ENCODE measurements at places on chromosomes 4 and X. TPM values are rescaled to one million over a fixed set of nuclear protein-coding genes. Genes with fewer than 3 reads are reported as not detected.

The SSX4B gene
- total RNA-seq, result not detected

DNA sequence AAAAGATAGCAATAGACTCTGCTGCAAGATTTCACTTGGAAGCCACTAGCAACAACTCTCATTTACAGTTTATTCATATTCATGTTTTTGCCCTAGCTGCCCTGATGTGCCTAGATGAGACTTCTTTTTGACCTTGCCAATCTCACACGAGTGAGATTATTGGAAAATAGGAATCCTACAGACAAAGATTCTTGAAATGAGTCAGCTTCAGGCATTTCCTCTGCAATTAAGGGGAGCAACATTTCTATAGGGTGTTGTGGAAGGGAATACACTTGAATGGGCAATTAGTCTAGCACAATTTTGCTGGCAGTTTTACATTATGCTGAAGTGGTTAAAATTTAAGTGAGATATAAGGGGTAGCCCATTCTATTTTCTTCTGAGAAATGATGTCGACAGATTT lies 217.0 kb upstream of the FAT4 start:
- DNase-seq, result no peak

DNA sequence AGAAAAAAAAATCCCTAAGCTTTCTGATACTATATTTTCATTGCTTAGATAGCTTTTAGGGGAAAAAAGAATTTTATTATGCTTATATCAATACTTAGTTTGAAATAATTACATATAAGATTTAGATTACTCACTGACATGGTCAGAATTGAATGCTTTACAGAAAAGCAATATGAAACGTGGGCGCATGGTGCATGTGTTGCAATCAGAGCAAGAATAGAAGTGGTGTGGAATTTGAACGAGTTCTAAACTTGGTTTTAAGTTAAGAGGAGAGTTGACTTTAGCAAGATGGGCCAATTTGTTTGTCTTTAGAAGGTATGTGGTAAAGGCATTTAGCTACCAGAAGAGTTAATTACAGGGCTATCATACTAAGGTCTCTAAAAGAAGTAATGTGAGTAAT lies 21.4 kb downstream of the OCRL start:
- DNase-seq, result no peak

DNA sequence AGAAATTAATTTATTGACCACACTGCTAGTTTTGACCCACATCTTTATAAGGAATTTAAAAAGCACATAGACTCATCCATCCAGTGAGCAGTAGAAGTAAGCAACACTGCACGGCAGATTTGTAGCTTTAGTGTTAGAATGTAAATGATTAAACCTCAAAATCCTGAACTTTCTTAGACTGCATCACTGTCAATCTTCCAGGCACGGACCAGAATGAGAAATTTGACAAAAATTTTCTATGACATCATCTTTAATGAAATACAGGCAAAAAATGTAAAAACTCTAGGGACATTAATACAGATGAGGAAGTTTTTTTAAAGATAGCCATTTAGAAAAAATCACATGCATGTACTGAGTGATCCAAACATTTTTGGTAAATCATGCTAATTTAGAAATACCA lies 29.2 kb downstream of the NLGN4X start:
- DNase-seq, result no peak

- DNase-seq, result no peak
These were observed 357.3 kb upstream of the TECRL start for GRCh38 chr4:64766565-64766964.

DNA sequence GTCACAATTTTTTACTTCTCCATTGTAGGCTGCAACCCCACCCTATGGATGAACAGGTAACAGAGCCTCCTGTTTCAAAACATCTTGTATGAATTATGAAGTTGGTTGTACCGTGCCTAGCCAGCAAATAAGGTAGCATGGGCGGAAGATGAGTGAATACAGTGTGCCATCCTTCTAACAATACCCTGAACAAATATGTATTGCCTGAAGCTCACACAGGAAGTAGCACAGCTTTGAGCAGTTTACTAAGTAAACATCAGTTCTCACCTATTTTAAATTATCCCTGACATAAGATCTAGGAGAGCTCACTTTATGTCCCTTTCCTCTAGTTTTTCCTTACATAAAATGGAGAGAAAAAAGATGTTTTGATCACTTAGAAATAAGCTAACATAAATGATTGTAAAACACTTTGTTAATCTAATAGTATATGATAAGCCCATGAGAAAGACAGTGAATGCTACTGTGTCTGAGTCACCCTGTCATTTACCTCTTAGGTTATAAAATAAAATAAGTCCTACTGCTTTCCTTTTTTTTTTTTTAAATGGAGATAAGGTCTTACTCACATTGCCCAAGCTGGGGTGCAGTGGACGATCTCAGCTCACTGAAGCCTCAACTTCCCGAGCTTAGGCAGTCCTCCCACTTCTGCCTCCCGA lies 36.6 kb downstream of the GRSF1 start:
- DNase-seq, result no peak

DNA sequence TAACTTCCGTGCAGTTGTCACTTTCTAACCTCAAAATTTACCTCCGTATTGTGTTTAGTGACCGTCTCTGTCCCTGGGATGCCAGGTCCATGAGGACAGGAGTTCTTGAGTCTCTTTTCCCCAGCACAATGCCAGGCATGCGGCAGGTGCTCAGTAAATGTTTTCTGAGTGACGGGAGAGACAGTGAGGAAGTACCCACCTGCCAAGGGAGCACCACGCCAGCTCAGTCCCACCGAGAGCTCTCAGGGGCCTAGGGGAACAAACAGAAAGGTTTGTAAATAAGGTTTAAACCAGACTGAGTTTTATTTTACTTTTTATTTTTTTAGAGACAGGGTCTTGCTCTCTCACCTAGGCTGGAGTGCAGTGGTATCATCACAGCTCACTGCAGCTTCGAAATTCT lies 81.5 kb upstream of the NKX1-1 start:
- DNase-seq, result no peak

DNA sequence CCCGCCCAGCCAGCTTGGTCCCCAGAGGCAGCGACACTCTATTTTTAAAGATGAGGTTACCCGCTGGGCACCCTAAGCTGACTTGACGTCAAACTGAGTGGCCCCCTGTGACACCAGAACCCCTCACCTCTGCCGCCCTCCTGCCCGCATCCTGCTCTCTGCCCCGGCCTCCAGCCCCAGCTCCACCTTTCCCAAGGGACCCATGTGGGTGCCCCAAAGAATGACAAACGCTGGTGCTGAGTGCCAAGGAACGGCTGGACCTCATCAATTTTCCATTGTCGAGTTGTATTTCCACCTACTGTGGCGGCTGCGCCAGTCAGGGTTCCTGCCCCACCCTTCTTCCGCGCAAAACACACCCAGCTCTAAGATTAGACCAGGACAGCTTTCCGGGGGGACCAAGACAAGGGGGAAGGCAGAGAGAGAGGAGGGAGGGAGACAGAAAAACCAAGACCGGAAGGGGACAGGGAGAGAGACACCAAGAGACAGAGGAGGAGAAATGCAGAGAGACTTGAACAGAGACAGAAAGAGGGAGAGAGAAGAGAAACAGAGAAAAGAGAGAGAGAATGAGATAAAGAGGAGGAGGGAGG lies 2.0 kb downstream of the PRKX start:
- DNase-seq, result no peak

DNA sequence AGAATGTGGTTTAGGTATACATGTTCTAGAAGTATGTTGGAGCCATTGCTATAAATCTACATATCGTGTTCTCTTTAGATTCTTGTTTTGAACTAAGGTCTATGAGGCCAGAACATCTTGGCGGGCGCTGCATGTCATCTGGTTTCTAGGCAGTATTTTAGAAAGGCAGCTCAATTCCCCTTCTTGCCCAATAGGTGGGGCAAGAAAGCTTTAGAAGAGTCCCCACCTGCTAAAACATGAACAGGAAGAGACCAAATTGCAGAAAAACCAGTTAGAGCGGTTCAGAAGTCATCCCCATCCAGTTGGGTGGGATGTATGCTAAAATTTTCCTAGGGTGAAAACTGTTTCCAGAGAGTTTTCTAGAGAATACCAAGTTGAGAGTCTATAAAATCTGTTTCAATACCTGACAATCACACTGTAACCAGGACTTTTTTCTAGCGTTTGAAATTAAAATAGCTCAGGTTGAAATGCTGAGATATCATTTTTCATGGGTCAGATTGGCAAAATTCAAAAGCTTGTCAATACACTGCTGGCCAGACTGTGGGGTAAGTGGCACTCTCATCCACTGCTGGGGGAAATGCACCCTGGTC lies 17.5 kb upstream of the SH3KBP1 start:
- DNase-seq, result no peak

- no peak for DNase-seq
These were observed 25.8 kb downstream of the ADRA2C start for GRCh38 chr4:3791910-3792542.

DNA sequence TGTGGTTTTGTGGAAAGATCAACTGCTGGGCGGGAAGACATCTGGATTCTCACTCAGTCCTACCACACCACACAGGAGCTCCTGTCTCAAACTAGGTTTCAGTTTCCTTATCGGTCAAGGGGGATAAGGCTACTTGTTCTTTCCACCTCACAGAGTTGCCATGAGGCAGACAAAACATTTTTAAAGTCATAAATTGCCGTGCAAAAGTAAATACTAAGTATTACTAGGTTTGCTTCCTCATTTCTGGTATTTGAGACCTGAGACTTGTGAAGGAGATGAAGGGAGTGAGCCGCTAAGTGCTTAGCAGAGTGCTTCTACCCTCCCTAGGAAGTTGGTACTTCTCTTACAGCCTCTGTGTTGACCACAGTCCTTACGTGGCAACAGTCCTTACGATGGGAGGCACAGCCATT lies 1.5 kb downstream of the LAP3 start:
- no peak for DNase-seq

DNA sequence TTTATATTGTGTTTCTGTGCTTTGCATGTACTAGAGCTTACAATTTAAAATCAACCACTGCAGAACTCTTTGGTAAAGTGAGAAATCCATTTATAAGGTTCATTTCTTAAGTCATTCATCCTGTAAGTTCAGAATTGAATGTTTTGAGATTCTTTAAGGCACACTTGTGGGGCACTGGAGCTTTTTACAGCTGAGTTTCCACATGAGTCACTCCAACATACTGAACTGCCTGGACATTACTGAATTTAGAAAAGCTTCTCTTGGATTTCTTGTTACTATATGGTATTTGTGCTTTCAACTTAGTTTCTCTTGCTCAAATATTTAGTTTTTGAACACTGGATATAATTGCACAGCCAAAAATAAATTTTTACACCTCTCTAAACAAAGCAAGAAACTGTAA lies 226.3 kb downstream of the PACRGL start:
- DNase-seq, result no peak

- DNase-seq, result no peak
These were observed 36.6 kb upstream of the SPARCL1 start for GRCh38 chr4:87565746-87566145.

The ADH1A gene
- total RNA-seq, result not detected

The CD38 gene
- total RNA-seq, result 1.4 TPM

- DNase-seq, result no peak
These were observed 192.5 kb downstream of the EDA start for GRCh38 chrX:69808375-69808774.

The TMEM31 gene
- not detected for total RNA-seq

The NUDT11 gene
- total RNA-seq, result 1.7 TPM

DNA sequence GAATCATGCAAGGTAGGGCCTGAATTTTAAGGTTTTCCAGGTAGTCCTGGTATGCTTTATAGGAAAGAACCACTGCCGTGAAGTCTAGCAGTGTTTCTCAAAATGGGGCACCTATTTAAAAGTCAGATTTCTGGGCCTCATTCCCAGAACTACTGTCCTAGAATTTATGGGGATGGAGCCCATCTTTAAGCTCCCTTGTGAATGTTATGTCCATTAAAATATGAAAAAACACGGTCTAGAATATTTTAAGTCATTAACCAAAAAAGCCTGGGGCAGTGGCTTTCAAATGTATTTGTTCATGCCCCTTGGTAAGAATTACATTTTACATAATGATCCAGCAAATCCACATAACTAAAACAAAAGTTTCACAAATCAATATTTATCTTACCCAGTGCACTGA lies 35.4 kb downstream of the GK start:
- DNase-seq, result no peak

- DNase-seq, result no peak
These were observed 12.2 kb upstream of the AMOT start for GRCh38 chrX:112852851-112853250.

The CABS1 gene
- not detected for total RNA-seq

The GAGE12E gene
- total RNA-seq, result not detected

DNA sequence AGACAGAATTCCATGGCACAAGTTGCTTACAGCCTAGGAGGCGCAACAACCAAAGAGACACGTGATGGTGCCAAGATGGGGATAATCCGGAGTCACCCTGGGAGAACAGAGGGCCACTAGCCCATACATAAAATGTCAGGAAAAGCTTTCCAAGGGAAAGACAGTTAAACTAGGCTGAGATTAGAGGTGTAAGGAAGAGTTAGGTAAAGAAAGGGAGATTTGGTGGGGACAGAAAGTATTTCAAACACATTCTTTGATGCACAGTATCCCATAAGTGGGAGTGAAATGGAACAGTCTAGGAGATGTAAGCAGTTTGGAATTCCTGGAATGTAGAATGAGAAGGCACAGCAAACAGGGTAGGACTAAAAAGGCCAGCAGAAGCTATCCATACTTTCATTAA lies 860.9 kb upstream of the LCORL start:
- DNase-seq, result no peak

GRCh38 chr4:17941731-17942130 lies 79.8 kb downstream of the LCORL start:
- DNase-seq, result no peak
